ENCODE measurements at places on chromosomes 1 and 21.

DNA sequence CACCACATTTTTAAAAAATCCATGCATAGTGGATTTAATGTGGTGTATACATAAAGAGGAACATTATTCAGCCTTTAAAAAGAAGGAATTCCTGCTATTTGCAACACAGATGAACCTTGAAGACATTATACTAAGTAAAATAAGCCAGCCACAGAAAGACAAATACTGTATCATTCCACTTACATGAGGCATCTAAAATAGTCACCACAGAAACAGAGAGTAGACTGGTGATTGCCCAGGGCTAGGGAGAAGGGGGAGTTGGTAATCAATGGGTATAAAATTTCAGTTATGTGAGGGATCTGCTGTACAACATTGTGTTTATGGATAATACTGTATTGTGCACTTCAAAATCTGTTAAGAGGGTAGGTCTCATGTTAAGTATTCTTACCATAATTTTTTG lies 10.0 kb downstream of the FAM163A start:
- no peak for DNase-seq

DNA sequence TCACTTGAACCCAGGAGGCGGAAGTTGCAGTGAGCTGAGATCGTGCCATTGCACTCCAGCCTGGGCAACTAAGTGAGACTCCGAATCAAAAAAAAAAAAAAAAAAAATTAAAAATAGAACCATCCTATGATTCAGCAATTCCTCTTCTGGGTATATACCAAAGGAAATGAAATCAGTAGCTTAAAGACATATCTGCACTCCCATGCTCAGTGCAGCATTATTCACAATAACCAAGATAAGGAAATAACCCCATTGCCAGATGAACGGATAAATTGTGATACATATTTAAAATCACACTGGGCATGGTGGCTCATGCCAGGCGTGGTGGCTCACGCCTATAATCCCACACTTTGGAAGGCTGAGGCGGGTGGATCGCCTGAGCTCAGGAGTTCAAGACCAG lies 23.8 kb downstream of the ALDH9A1 start:
- DNase-seq: no peak

- DNase-seq: no peak
Observed at GRCh38 chr1:1069711-1070676, 4.1 kb downstream of the RNF223 start.

DNA sequence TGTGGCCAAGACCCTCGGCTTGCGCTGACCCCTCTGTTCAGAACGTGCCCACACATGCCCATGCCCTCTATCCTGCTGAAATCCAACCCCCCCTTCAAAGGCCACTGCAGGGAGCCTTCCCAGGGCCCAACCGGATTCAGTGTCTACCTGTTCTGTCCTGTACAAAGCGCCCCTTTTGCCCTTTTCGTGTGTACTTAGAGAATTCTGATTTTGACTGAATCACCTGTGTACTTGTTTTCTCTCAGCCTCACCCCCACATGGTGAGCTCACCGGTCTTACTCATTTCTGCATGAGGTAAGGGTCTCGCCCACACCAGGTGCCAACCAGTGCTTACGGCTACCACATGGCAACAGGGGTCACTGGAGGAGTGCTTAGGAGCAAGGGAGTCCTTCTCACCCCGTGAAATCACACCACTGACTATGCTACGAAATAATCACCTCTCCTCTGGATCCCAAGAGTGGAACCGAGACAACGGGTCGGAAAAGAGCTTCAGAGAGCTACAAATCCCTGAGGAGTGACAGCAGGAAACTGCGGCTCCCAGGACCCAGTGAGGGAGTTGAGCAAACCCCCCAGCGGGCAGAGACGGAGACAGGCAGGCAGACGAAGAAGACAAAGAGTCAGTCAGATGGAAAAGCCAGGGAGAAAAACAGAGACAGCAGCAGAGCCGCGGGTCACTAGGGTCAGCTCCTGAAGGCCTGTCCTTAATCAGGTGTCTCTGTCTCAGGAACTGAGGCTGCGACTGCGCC lies 2.1 kb upstream of the S100A2 start:
- DNase-seq: no peak

DNA sequence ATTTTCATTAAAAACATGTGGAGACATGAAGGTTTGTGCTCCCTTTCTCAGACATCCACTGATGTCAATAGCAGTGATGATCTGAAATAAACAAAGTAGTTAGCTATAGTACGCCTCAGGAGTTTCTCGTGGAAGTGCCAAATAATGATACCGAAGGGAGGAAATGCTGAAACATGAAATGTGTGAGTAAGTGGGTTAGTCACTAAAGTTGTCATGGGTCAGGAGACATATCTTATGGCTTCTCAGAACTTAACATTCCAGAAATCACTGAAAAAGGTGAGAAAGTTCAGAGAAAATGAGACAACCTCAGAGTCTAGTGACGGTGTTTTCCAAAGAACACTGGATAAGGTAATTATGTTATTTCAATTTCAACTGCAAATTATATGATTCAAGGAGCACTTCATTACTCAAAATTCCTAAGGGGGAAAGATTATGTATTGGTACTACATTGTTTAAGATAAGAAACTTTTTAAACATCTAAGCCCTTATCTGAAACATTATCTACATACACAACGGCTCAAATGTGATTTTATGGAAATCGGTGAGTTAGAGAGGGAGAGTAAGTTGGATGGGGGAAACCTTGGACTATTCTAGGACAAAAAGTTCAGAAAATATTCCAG lies 20.6 kb downstream of the NIBAN1 start:
- no peak for DNase-seq

GRCh38 chr1:51100264-51100880 lies 1.7 kb upstream of the C1orf185 start:
- no peak for DNase-seq

- DNase-seq: no peak
Observed at GRCh38 chr1:121483961-121484424, 299.2 kb downstream of the SRGAP2C start.

DNA sequence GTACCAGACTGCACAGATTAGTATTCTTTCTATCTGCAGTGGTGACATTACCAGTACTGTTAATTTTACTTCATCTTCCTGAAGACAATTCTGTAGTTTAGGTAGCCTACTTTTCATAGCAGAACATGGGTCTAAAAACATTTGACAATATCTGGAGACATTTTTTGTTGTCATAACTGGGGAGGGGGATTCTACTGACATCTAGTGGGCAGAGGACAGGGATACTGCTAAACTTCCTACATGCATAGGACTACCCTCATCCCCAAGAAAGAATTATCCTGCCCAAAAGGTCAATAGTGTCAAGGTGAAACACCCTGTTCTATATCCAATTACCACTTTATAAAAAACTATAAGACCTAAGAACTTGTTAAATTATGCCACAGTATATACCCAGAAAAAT lies 3.4 kb upstream of the ARHGAP29 start:
- no peak for DNase-seq

DNA sequence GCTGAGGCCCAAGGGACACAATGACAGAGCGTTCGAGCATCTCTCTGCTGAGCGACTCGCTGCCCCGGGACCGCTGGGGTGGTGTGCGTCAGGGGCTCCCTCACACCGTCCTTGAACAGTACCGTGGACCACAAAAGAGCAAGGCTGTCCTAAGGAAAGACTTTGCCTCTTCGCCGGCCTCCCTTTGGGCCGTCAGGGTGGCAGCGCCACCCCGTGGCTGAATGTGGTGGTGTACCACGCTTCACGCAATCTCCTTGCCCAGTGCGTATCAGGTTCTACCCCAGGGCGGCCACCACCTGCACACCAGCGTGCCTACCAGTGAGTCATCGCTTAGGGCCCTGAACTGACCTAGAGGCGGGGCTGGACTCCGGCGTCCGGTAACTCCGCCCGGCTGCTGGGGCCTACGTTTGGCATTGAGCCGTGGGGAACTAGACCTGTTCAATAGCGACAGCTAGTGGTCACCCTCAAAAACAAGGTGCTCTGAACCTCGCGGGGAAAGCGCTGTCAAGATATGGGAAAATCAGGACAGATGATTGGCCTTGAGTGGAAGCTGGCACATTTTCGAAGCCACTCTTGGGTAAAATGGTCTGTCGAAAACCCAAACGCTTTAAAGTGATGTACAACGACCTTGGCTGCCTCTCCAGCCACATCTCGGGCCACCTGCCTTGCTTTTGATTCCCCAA lies 8.1 kb upstream of the TRAF3IP3 start:
- DNase-seq: peak; percentile 95

- no peak for DNase-seq
Observed at GRCh38 chr1:967466-968343, 1.4 kb downstream of the PLEKHN1 start.

DNA sequence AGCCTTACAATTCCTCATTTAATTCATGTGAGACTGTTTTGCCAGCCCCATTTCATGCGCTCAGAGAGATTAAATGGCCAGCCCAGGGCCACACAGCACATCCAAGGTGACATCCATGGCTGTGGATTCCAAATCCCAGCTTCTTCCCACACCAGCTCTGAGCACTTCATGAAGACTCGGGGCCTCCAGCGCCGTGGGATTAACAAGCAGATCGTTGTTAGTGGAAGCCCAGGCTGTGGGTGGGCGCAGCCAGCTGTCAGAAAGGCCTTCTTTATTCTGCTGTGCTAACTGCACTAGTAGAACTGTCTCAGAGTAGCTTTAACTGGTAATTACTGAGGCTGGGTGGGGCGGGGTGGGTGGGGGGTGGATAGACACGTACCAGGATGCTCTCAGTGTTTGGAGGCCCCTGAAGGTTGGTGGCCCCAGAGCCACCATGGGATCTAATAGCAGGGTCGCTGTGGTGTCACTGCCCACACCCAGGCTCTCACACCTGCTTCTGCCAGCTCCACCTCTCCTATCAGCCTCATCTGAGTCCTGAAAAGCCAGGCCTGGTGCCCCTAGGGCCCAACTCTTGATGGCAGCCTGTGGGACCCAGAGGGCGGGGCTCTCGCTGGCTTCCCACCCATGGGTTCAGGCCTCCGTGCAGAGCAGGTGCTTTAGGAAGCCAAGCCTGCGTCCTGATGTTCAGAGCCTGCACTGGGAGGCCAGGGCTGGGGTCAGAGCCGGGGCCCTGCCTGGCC lies 3.4 kb downstream of the BMP8A start:
- no peak for DNase-seq

- no peak for DNase-seq
Observed at GRCh38 chr1:112689842-112690237, 15.4 kb downstream of the MOV10 start.

GRCh38 chr1:214548988-214549387 lies 2.4 kb downstream of the PTPN14 start:
- peak; percentile 72 for DNase-seq

- no peak for DNase-seq
Observed at GRCh38 chr1:110449661-110450651, 993 bp upstream of the PROK1 start.

- DNase-seq: no peak
Observed at GRCh38 chr21:32844653-32845436, 73.3 kb upstream of the PAXBP1 start.

DNA sequence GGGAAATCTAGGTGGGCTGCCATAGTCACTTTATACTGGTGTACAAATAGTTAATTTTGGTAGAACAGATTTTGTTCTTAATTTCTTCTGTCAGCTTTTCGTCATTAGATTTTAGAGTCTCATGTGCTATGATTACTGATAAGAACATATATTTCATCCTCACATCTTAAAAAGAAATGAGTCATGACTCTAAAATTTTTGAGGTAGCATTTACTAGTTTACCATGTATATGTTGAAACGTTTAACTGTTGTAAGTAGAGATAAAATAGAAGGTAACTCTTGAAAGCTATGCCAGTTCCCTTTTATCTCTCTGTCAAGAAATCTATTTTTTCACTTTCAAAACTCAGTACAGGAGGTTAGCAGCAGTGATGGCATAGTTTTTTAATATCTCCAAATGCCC lies 53.4 kb downstream of the KLHL20 start:
- DNase-seq: no peak

GRCh38 chr21:33427051-33427450 lies 23.8 kb downstream of the IFNGR2 start:
- no peak for DNase-seq

DNA sequence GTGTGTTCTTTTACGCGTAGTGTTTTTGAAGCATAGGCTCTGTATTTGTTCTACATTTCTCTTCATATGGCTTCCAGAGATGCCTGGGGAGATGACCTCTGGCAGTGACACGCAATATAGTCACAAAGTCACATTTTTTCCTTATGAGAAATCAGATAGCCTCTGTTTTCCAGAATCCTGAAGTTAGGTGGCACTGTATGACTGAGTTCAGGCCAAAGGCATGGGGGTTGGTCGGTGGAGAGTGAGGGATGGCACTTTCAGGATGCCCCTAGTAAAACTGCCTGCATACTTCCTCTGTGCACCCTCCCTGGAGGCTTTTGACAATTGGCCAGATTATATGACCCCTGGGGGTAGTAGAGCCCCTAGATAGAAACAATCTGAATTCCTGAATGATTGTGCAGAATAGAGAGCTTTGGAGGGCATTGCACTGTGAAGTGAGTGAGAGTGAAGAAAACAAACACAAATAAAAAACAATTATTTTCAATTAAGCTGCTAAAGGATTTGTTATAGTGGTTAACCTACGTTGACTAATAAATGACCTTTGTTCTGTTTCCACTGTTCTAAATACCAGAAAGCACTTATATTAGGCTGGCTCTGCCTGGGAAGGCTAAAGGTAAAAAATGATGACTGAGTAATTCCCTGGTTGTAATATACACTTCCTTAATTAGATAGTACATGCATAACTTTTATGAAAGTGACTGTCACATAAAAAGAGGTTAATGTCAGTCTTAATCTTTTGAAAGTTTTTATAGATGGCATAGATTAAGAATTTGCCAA lies 1660.8 kb downstream of the PLA2G4A start:
- DNase-seq: no peak

GRCh38 chr1:89986020-89986419 lies 8.9 kb upstream of the ZNF326 start:
- no peak for DNase-seq

DNA sequence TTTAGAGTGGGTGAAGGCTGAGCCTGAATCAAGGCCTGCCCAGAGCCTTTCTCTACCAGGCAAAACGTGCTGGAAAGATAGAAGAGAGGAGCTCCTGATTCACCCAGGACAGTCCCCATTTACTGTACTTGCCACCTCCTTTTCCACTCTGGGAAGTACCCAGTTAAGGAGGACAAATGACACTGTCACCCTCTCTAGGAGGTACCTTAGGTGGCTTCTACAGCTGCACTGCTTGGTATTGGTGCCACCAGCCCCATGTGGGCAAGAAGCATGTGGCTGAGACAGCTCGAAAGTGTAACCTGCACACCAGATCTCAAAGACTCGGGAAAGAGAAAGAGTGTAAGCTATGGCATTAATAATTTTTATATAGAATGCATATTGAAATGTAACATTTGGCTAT lies 42.3 kb downstream of the RUNX1 start:
- DNase-seq: no peak

GRCh38 chr1:185646202-185646683 lies 87.9 kb upstream of the HMCN1 start:
- no peak for DNase-seq

GRCh38 chr1:206930210-206930798 lies 8.6 kb upstream of the FCMR start:
- no peak for DNase-seq

GRCh38 chr21:41751611-41752011 lies 15.2 kb downstream of the RIPK4 start:
- no peak for DNase-seq
